Neural crest cell (in vitro differentiated cells): ENCODE measurements at places on chromosomes 4 and X.

DNA sequence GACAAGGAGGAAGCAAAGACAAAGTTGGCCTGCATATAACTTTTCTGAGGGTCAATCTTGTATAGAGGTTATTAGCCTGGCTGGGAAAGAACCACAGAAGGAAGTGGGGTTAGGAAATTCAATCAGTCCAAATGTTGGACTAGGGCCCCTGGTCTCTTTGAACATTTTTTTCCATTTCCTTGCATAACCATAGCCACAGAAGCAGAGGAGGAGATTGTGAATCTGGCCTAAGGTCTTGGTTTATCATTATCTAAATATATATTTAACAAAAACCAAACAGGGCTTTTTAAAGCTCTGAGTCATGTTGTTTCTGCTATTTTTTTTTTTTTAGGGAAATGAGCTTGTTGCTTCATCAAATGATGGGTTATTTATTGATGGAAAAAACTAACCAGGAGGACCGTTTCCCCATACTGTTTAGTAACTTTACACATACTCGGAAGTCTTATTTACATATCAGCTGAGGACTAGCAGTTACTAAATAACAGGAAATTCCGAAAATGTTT lies 97.7 kb upstream of the ACSL4 start:
- no peak for DNase-seq

DNA sequence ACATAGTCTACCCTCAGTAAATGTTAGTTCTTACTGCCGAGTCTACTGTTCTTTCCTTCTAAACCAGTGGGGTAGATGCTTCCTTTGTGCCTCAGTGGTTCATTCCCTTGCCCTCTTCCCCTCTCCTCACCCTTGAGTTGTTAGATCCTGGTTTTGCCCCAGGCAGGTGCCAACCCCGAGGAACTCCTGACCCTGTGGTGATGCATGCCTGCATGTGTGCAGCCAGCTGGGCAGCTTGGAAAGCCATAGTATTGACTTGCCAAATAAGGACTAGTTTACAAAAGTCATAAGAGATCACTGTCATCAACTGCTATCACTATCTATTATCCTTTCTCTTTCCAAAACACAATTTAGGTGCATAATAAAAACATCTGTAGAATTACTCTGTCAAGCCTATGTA lies 50.9 kb downstream of the REPS2 start:
- no peak for DNase-seq

- DNase-seq, result no peak
Observed at GRCh38 chr4:88619971-88620370, 27.7 kb downstream of the HERC3 start.

GRCh38 chr4:156870131-156870530 lies 101.5 kb downstream of the PDGFC start:
- DNase-seq, result no peak

DNA sequence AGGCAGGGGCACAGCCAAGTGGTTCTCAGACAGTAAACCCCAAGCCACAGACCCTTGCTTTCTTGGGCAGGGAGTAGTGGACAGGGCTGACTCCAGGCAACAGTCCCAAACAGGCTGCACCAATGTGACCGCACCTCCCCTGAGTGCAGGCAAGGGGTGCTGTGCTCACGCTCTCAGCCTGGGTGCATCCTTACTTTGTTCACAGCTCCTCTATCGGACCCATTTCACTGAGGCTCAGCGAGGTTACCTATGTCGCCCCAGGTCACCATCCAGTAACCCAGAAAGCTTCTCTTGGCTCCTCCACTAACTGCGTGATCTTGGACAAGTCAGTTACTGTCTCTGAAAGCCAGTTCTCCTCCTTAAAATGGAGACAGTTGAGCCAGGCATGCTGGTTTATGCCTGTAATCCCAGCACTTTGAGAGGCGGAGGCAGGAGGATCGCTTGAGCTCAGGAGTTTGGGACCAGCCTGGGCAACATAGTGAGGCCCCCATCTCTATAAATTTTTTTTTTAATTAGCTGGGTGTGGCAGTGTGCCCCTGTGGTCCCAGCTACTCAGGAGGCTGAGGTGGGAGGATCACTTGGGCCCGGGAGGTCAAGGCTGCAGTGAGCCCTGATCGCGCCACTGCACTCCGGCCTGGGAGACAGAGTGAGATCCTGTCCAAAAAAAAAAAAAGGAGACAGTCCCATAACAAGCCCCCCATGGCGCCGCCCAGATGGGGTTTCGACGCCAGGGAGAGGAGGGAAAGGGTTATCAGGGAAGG lies 823 bp upstream of the MAN2B2 start:
- no peak for DNase-seq
